ENCODE measurements at places on chromosomes 2 and 18.

DNA sequence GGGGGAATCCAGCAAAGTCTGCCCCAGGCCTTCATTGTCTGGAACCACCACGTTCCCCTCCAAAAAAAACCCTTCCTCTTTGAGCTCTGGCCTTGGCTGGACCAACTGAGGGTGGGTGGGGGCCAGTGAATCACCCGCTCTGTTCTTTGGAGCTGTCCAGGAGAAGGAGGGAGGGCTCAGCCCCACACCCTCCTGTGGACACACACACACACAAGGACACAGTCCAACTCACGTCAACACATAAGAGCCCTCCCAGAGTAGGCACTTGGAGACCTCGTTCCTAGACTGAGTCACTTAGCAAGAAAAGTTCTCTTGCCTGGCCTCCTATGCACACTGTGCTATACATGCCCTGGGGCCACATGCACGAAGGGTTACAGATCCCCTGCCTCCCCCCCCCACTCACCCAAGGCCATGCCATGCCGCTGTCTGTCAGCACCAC, 1.2 kb upstream of the TNS1 start:
- DNase-seq = no peak

DNA sequence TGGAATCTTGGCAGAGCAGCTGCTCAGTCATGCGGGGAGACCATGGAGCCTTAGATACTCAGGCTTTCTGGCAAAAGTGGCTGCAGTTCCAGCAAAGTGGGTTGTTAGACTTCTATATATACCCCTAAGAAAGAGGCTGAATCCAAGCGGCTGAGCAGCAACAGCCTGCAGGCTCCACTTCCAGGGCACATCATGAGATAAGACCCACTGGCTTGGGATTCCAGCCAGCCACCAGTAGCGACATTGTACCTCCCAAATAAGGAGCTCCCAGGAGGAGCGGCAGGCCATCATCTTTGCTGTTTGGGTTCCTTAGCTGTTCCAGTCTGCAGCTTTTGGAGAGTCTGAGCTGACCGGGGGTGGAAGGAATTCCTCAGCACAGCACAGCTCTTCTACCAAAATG, 150.3 kb upstream of the ST6GAL2 start:
- DNase-seq = no peak

GRCh38 chr2:85032621-85033020, 61.7 kb downstream of the KCMF1 start:
- DNase-seq = no peak

GRCh38 chr2:234512884-234513669, 16.2 kb upstream of the ARL4C start:
- no peak for DNase-seq

GRCh38 chr2:170360546-170361089, 182.7 kb downstream of the MYO3B start:
- DNase-seq = no peak

- no peak for DNase-seq
These were observed 788 bp downstream of the USP14 start for GRCh38 chr18:159037-159652.

DNA sequence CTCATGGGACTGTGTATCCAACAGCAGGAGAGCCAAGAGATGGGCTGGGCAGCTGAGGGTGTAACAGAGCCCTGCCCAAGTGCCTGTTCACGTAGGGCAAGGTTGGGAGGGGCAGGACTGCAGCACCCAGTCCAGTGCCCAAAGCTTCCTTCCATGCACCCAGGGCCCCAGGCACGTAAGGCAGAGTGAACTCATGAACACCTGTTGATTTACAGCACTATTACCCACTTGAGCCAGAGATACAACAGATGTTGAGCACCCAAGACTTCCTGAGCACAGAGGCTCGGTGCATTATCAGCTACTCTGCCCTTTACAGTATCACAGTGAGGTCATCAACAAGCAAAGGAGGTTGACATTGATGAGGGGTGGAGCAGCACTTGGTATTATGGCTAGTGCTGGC, 50.2 kb upstream of the FHL2 start:
- DNase-seq = no peak

DNA sequence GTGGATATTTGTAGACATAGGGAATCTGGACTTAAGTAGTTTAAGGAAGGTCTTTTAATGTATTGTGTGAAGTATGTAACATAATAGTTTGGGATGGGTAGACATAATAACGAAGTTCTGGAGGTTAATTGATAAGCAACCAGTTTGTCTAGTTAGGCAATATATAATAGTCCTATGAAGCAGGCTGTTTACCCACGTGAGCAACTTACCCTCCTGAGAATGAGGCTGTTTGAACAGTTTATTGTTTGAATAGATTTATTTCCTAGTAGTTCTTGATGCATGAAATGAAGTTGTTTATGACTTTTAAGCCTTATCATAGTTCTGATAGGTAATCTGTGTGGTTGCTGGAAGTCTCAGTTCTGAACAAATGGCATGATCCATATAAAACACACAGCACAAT, 361.5 kb downstream of the GALNT13 start:
- no peak for DNase-seq

- DNase-seq = no peak
These were observed 77.5 kb downstream of the CDK15 start for GRCh38 chr2:201883606-201884369.

- DNase-seq = no peak
These were observed 210.5 kb downstream of the SH3RF3 start for GRCh38 chr2:109339519-109339966.

- DNase-seq = no peak
These were observed 54.8 kb downstream of the CDH20 start for GRCh38 chr18:61388010-61388409.

GRCh38 chr2:233764264-233764663, 4.2 kb downstream of the UGT1A1 start:
- no peak for DNase-seq

GRCh38 chr18:12556946-12557806, 100.7 kb downstream of the SPIRE1 start:
- DNase-seq = no peak

DNA sequence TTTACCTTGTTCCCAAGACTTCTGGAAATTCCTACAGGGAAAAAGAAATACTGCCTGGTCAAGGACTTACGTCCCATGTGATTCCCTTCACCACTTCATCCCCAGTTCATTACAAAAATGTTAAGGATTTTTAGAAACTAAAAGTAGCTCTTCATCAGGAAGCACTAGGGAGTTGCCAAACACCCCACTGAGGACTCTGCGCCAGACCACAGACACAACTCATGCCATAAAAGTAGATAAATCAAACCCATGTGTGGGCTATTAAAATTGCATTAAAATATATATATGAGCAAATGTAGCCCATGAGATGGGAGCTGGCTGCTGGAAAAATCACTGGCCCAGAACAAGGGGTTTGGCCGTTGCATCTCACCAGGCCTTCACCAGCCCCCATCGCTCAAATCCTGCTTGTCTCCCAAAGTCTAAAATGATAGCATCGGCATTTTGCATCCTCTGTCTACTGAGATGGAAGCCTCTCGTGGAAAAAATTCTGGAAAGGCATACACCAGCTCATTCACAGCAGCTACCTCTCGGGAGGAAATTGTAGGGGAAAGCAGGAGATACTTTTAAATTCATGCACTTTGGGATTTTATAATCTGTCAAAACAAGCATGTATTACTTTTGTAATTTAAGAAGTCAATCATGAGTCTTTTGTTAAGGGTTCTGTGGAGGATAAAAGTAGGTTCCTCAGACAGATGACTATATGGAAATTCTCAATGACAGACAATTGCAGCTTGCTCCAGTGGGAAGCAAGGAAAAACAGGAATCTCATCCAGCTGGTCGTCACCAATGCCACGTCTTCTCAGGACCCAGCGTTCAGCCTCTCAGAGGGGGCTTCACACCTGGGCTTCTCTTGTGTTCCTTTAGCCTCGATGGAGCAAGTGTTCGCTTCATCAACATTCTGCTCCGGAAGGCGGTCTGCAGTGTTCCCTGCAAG, 113.9 kb downstream of the MREG start:
- DNase-seq = no peak

- DNase-seq = no peak
These were observed 30.4 kb downstream of the AOX1 start for GRCh38 chr2:200616193-200616592.

- DNase-seq = no peak
These were observed 2.4 kb downstream of the SMAD7 start for GRCh38 chr18:48948112-48949049.

GRCh38 chr2:77571545-77571944, 49.4 kb upstream of the LRRTM4 start:
- no peak for DNase-seq

- no peak for DNase-seq
These were observed 141.4 kb downstream of the SPP2 start for GRCh38 chr2:234191819-234192407.

DNA sequence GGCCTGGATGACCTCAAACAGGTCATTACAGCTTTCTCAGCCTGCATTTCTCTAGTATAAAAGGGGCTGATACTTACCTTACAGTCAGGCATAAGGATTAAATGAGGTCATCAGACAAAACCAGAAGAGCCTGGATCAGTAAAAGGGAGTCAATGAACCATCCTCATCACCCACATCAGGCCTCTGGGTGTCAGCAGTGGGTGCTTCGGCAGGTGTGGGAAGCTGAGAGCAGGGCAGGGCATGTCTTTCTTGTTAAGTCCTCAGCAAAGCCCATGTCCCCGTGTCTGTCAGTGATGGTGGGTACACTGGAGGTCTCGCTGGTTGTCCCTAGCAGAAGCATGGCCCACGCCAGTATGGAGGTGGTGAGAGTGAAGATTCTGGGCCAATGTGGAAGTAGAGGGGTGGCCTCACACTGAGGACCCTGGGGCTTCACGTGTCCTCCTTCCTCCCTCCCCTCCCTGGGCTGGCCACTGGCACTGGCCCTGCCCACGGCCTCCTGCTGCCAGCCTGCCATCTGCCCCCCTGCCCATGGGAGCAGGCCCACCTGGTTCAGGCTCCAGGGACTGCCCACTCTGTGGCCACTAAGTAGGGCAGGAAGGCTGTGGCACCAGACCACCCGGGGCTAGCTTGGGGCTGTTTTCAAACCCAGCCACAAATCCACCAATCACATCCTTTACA, 4.4 kb downstream of the ADRA2B start:
- DNase-seq = no peak

All from Panc1 (cell line).